ENCODE measurements at places on chromosomes 5 and 9.

DNA sequence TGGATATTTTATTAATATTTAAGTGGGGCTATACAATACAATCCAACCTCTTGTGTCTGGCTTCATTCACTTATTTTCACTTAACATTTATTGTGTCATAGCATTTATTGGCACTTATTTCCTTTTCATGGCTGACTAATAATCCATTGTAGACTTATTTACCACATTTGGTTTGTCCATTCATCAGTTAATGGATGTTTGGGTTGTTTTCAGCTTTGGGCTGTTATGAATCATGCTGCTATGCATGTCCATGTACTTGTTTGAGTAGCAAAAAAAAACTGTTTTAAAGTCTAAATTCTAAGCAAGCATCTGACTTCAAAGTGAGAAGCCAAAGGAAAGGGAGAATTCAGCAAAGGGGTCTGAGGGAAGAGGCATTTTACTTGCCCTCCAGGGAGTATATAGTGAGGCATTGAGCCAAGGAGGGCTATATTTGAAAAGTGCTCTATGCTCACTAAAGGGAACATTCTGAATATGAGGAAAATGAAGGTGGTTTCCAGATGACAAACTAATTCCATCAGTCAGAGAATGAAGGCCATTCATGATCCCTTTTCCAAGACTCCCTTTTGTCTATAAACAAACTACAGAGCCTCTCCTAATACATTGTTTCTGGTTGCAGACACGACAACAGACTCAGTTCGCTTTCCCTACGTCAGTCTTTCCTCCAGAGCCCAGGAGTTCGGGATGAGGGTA, 532.8 kb upstream of the KLF4 start:
- no peak for DNase-seq

GRCh38 chr9:8705861-8706260, 906.3 kb upstream of the DMAC1 start:
- DNase-seq: no peak

- no peak for DNase-seq
These were observed 1.5 kb downstream of the STXBP1 start for GRCh38 chr9:127613583-127613954.

DNA sequence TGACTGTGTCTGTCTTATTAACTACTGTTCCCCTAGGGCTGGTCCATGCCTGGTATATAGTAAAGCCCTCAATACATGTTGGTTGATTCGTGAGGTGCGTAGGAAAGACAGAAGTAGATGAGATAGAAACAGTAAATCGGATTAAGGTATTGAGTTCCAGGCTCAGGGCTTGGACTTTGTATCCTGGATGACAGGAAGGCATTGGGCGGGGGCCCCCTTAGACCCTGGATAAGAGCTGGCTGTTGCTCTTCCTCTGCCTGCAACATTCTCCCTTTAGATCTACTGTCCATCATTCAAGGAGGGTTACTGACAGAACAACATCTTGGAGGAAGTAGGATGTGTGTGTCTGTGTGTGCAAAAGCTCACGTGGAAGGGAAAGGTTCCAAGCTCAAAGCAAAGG, 31.2 kb upstream of the CTNNA1 start:
- DNase-seq: no peak

- no peak for DNase-seq
These were observed 67.8 kb downstream of the NIPSNAP3B start for GRCh38 chr9:104831681-104832080.

DNA sequence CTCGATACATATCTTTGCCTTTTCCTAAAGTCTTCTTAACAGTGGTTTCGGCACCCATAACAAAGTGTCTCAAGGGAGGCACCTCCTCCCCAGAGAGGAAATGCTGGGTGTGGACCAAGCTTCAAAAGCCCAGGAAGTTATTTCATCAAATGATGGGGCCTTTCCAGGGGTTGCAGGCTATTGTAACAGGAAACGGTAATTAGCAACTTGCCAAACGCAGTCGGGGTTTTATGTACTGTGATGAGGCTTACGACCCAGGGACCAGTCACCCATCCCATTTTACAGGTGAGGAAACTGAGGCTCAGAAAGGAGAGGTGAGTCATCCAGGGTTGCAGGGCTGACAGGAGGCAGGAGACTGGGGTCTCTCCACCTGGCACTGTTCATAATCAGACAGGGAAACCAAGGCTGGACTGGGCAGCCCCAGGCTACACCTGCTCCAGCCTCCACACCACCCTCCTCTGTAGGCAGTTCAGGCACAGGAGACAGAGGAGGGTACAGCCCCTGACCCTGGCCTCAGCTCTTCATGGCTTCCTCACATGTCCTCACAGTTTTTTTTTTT, 30.0 kb upstream of the SUSD3 start:
- DNase-seq: no peak

DNA sequence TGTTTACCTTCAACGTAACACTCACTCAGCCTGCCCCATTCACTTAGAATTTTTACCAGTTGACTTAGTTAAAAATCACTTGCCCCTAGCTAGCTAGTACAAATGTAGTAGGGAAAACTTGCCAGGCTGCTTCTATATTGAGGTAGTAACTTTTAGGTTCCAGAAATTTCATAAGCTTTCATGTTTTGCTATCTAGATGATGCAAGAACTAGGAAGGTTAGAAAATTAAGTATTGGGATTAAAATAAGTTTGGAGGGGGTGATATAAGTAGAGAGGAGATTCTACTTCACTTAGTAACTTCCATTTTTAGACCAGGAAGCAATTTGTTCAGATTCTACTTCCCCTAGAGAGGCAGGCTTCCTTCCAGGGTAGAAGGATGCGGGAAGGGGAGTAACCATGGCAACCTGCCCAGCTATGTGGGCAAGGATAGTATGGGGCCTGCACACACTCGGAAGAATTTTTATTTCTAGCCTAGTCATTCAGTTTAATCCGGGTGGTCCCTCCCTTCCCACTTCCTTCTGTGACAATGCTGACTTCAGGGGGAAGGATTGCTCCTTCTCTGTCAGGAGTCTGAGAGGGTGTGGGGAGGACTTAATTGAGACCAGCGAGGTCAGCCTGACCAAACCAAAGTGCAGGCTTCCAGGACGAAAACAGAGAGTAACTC, 4.2 kb downstream of the DAB2 start:
- DNase-seq: peak; percentile 27

DNA sequence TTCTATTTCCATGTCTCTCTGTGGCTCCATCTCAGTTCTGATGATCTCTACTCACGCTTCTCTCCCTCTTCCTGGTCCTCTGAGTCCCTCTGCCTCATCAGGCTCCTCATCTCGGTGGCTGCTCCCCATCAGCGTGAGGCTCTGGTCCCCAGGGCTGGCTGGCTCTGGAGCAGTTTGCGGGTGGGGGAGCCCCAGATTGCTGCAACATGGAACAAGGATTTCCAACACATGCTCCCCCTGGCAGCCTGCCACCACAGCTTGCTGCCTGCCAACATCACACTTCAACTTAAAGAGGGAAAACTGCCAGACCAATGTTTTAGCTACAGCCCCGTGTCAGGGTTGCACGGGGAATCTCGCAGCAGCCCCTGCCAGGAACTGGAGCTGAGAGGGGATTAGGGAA, 77.2 kb upstream of the NEK6 start:
- peak; percentile 75 for DNase-seq

- peak; percentile 3 for DNase-seq
These were observed 290.3 kb upstream of the SGCD start for GRCh38 chr5:156036640-156037039.

- DNase-seq: peak; percentile 73
These were observed 73.0 kb upstream of the SMIM23 start for GRCh38 chr5:171712616-171713015.

DNA sequence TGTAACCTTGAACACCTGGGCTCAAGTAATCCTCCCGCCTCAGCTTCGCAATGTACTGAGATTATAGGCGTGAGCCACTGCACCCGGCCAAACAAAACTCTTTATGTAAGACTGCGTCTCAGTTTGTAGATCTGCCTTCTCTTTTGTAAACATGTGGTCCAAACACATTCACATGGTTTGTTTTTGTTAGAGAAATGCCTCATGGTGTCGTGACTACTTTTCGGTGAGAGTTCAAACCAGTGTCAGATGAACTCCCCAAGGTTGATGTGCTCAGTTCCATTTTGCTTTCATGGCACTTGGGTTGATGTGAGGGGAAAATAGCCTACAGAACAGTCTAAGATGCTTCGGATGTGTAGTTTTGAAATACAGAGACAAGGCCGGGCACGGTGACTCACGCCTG, 231.6 kb downstream of the GOLPH3 start:
- no peak for DNase-seq

GRCh38 chr5:161847941-161848391, at the start of gene GABRA1:
Gene GABRA1 (plus strand): TSS chr5:161848120. CDS start chr5:161850811, 2,691 bp downstream.
- DNase-seq: no peak

GRCh38 chr5:72314571-72315172, 5.4 kb downstream of the MRPS27 start:
- peak; percentile 68 for DNase-seq

DNA sequence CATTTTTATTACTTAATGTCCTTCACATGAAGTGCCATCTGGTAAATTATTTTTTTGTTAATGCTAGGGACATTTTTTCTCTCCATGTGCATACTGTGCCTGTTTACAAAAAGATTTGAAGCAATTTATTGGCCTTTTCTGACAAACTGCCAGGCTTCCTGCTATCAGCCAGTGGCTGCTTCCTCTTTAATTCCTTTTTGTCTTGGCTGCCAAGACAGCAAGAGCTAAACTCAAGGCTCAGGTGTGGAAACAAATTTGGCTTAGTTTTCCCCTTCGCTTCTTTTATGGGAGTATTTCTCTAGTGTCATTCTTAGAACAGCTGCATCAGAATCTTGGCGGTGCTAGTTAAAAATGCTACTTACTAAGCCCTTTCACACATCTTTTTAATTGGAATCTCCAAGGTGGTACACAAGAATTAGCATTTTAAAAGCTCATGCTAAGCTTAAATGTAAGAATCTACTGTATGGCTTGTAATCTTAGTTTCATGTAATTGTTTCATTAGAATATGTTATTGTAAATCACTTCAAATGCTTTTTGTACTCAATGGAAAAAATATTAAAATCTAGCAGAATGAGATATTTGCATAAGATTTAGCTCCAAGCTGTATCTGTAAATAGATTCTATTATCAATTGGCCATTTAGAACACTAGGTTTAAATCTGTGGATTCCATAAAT, 134.2 kb upstream of the RASGRF2 start:
- DNase-seq: peak; percentile 12
